Activated CD4-positive, alpha-beta T cell treated with anti-CD3 and anti-CD28 coated beads, Interleukin-2, Interleukin-4, amounts not matched to agents 100 ng/mL and 50 ng/mL, durations not matched to agents 16 hours and 8 hours (primary cell): ENCODE measurements at places on chromosomes 2 and 18.

GRCh38 chr2:157231476-157231875 is 26.0 kb upstream of the GALNT5 start:
- no peak for DNase-seq

DNA sequence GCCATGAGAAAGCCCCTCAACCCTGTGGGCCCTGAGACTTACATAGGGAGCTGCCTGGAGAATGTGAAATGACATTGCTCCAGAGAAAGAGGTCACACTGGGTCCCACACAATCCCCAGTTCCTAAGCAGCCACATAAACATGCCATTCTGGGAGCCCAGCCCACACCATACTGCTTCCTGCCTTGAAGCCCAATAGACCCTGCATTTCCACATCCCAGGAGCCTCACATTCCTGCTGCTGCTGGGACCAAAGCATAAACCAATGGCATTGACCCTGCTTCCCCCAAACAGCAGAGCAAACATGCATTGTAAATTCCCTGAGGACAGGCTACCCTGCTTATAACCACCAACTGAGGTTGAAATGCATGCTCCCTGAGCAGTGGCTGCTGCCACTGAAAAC is 1117.6 kb upstream of the SLC39A10 start:
- DNase-seq = no peak

GRCh38 chr2:16394072-16394985 is 271.3 kb downstream of the CYRIA start:
- DNase-seq = no peak

DNA sequence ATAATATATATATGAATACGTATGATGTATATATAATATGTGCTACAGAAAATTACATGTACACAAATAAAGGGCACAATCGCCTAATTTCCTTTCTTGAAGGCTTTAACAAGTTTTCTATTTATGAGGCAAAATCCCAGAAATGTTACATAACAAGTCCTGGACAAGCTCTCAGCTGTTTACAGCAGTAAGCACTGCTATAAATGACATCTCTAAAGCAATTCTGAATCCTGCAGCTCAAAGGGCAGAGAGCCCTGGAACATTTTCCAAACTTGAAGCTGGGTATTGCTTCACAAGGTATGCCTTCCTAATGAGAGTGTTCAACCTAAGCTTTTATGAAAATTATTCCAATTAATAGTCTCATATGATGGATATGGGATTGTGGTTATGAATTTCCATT is 222.3 kb upstream of the GCFC2 start:
- DNase-seq = no peak

DNA sequence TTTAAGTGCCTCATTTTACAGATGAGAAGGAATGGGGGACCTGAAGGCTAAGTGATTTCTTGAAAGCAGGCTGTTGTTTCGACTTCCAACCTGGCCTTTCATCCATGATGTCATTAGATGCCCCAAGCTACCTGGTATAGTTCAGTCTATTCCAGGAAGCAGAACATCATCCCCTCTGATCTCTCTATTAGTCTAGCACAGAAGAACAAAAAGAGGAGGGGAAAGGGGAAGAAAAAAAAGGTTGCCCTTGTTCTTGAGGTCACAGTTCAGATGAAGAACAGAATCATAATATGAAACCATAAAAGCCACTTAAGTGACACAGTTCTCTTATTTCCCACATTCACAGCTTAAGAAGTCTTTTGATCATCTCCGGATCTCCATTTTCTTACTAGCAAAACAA is 386.2 kb upstream of the HNRNPA3 start:
- DNase-seq = peak; percentile 33

GRCh38 chr18:14189858-14190257 is 57.6 kb upstream of the ZNF519 start:
- peak; percentile 82 for DNase-seq

DNA sequence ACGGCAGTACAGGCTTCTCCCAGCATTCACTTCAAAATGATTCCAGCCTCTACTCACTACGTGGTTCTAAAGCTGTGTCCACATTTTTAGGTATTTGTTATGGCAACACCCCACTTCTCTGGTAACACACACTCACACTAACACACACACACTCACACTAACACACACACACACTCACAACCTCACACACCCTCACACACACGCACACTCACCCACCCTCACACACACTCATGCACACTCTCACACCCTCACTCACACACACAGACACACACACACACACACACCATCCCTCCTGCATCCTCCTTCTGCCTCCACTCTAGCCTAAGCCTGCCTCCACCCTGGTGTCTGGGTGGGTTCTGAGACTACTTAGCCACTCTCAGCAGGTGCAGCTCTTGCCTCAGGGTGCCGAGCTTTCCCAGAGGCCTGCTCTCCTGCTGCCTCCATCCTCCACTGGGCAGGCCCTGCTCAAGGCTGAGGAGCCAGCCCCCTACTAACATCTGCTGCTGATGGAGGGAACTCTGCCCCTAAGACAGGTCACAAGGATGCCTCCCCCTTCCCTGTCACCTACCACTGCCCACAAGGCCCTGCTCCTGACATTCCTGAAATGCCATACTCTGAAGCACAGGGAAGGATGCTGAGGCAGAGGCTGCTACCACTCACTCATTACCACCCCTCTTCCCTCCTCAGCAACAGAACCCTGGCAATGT is 63.9 kb downstream of the NCAPH start:
- no peak for DNase-seq

DNA sequence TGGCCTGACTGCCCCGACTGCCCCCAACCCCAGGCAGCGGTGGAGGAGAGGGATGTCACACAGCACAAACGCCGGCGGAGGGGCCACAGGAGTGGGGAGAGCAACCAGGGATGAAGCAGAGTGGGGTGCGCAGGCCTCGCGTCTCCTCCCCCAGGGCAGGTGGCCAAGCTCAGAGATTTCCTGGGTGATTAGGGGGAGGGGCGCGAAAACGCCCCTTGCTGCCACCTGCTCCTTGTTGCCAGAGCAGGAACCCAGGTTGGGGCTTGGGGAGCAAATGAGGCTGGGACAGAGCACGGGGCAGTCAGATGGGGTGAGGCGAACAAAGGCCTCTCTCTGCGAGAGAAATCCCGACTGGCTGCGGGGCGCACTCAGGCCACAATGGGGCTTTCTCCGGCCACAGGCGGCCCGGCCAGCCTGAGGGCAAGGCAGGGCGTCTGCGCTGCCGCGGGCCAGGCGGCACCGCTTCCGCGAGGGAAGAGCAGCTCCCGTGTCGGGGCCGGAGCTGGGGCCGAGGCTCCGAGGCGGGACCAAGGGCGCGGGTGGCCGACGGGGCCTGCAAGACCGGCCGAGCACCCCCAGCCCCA is 11.5 kb downstream of the TEX44 start:
- DNase-seq = no peak

DNA sequence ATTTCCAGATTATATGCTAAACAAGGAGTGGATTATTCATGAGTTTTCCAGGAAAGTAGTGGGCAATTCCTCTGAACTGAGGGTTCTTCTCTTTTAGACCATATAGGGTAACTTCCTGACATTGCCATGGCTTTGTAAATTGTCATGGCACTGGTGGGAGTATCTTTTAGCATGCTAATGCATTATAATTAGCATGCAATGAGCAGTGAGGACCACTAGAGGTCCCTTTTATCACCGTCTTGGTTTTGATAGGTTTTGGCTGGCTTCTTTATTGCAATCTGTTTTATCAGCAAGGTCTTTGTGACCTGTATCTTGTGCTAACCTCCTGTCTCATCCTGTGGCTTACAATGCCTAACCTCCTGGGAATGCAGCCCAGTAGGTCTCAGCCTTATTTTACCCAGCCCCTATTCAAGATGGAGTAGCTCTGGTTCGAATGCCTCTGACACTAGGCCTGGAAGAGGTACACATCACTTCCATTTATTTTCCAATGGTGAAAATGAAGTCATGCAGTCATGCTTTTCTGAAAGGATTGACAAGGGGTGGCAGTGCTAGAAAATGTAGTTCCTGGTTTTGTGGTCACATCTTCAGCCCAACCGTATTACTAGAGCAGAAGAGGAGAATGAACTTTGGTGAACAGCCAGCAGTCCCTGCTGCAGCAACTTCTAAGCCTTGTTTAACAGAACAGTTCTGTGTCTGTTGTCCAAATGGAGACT is 26.6 kb upstream of the ITGA4 start:
- DNase-seq = peak; percentile 34

- no peak for DNase-seq
These were observed 211.8 kb downstream of the SLC8A1 start for GRCh38 chr2:40240070-40240469.

DNA sequence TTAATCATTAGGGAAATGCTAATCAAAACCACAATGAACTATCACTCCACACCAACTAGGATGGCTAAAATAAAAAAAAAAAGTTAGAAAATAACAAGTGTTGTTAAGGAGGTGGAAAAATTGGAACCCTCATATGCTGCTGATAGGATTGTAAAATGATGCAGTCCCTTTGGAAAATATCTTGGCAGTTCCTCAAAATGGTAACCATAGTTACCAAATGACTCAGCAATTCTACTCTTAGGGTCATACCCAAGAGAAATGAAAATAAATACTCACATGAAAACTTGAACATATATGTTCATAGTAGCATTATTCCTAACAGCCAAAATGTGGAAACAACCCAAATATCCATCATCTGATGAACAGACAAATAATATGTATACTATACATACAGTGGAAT is 15.7 kb upstream of the ACVR2A start:
- DNase-seq = no peak

DNA sequence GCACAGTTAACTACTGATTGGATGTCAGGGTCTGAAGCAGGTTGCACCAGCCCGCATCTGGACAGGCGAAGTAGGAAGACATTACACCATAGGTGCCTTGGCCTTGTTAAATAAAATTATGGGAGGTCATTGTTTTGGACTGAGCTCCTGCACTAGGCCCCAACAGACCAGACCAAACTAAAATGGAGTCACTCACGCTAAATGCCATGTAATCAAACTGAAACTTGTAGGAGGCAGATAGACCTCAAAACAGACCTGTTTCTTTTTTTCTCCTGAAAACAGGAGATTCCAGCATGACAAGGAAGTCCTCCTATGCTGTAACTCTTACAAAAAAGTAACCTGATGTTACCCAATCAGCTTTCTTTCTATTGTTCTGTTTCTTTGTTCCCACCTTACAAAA is 15.5 kb upstream of the NFU1 start:
- DNase-seq = no peak

DNA sequence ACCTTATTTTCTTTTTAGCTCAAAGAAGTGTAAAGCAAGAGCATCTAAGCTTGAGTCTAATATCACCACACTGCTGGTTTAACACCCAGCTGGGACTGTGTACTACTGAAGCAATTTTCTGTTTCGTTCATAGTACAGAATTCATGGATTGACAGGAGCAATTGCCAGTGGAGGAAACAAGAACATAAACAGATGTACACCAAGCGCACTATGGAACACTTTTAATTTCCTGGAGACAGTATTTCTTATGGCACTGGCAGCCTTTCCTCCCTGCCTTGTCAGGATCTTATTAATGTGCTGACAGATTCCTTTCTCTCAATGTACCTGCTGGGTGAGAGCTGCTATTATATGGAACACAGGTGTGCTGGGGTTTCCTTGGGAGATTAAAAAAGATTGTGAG is 4.2 kb upstream of the LANCL1 start:
- no peak for DNase-seq

DNA sequence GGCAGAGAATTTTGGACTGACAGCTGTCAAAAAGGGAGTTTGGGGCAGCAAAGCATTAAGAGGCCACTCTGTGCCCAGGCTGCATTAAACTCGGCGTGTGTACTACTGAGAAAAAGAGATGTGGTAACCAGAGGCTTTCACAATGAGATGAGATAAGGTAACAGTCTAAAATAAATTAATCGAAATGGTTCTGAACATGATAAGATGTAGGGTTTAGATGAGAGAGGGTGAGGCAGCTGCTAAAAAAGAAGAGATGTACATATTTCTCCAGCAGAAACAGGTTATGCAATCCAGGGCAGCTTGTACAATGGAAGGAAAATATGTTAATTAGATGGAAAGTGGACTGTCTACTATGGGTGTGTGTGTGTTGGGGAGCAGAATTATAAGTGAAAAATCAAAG is 39.2 kb upstream of the ACTR3 start:
- DNase-seq = no peak

DNA sequence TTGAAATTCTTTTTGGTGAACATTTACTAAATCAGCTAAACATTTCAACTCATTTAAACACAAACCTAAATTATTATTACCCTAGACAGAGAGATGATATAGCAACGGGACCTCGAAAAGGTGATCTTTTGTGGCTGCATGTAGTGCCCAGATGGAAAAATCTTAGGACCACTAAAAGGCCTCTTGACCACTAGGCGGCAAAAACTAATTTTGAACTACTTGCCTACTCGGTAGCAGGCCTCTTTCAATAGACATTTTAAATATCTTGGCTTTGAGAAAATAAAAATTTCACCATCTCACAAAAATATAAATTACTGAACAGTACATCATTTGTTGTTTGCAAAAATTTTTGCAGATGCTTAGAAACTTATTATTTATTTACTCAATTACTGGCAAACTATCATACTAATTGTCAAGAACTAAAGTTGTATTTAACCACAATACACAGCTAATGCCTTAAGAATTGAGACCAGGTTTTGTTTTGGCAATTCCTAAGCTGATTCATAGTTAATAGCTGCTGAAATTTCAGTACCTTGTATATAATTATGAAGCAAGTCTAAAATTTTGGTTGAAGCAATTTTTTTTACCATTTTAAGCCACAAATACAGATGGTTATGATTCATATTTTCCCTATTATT is 9.4 kb downstream of the COL3A1 start:
- DNase-seq = no peak

- no peak for DNase-seq
These were observed 31.6 kb downstream of the THNSL2 start for GRCh38 chr2:88201811-88202169.

DNA sequence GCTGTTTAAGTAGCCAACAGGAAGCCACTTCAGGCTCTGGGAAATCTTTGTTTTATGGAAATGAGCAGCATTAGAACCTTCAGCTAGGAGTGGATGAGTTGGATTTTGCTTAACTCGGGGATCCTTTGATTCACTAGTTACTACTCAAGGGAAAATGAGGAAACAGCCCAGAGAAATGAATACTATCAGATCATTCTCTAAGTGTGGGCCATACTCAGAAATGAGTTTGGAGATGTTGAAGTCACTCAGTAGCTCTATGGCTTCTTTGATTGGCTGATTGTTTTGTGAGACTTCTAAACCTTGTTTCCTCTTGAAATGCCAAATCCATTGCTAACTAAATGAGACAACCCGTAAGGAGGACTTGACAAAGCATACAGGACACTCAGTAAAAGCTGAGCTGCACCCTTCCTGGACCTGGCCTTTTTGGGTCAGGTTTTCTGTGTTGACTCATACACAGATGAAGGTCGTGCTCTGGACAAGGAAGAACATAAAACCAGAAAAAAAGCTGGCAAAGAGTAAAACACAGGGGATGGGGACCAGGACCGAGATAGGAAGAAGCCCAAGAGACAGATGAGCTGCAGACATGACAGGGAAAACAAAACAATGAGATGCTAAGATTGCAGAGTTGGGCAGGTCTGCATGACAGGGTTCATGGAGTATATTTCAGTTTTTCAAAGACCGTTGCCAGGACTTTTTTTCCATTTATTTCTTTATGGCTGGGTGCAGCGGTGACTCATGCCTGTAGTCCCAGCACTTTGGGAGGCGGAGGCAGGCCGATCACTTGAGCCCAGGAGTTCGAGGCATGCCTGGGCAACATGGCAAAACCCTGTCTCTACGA is 41.6 kb downstream of the INO80C start:
- DNase-seq = no peak
